WTC11 (cell line): ENCODE measurements at places on chromosomes 16 and 17.

- no peak for DNase-seq
Measured at GRCh38 chr17:82089723-82090548, 8.1 kb downstream of the FASN start.

GRCh38 chr17:38872671-38873385, 3.0 kb downstream of the LASP1 start:
- no peak for DNase-seq

- DNase-seq = no peak
Measured at GRCh38 chr17:32917842-32918241, 10.1 kb upstream of the TMEM98 start.

GRCh38 chr16:74503412-74503811, 82.1 kb upstream of the CLEC18B start:
- DNase-seq = no peak

DNA sequence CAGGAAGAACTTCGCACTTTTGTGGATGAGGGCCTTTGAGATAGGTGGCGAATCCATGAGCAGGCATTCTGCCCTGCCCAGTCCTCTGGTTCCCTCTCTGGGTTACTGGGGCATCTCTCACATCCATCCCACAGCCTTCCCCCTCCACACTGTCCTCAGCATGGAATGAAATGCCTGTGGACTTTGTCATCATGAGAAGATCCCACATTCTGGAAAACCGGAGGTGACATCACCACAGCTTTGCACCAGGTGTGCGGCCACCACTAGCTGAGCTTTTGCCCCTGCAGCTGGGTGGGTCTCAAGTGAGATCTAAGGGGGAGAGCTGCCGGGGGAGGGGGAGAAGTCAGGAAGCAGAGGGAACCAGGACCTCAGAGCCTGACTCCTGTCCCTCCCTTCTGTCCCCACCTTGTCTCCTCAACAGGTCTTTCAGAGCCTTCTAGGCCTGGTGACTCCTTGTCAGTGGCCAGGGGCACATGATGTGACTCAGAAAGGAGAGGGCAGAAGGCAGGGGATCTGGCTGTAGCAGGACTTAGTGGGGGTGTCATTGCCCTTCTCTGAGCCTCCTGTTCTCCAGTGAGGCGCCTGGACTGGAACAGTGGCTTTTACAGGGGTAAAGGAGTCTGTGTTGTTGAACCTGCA, 40.0 kb upstream of the DLX4 start:
- DNase-seq = no peak

DNA sequence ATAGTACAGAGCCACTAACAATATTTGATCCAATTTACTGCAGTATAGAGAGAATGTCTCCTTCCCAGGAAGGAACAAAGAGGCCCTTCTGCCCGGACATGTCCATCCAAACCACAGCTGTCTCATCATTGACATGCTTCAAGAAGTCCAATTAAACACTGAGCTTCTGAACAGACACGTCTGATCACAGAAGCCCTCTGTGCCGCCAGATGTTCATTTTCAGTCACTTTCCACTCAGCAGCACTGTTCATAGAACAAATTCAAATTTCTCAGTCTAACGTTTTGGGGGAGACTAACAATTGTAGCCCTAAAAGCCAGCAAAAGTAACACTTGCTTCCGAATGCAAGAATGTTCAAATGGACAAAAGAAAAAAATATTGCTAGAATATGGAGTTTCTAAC, 15.3 kb downstream of the ZC3H7A start:
- DNase-seq = no peak

DNA sequence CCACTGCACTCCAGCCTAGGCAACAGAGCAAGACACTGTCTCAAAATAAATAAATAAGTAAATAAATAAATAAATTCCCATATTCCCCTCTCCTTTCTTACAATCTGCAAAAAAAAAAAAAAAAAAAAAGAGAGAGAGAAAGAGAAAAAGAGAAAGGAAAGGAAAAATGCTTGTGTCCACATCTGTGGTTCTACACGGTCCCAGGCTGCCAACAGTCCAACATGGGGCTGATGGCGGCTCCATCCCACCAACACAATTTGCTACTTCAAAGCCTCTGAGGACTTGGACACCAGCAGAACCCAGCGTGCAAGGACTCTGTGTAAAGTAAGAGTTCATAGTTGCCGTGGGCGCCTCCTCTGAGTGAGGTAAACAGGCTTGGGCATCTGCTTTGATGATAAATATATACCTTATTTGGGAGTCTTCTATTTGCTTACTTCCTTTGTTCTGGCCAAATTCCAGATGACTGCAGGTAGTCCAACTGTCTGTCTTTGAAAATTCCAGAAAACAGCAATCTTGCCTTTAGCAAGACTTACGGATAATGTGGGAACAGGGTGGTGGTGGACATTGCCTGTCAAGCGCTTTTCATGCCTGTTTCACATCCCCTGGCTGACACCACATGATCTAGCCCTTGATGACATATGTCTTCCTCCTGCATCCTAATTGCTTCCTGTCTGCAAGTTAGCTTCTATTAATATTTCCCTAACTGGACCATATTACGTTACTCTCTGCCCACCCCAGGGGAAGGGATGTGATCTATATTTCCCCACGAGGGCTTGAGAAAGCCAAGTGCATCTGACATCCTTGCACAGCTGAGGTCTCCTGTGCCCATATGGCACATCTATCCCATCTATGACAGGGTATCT, 10.1 kb downstream of the LITAF start:
- DNase-seq = no peak

DNA sequence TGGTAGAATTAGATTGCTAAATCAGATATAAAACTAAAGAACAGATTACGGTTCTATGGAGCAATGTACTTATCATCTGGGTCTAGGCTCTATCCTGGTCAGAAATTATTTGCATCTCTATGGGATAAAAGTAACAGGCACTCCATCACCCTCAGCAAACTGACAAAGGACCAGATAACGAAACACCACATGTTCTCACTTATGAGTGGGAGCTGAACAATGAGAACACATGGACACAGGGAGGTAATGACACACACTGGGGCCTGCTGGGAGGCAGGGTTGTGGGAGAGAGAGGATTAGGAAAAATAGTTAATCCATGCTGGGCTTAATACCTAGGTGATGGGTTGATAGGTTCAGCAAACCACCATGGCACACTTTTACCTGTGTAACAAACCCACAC, 61.9 kb downstream of the MPHOSPH6 start:
- DNase-seq = no peak

DNA sequence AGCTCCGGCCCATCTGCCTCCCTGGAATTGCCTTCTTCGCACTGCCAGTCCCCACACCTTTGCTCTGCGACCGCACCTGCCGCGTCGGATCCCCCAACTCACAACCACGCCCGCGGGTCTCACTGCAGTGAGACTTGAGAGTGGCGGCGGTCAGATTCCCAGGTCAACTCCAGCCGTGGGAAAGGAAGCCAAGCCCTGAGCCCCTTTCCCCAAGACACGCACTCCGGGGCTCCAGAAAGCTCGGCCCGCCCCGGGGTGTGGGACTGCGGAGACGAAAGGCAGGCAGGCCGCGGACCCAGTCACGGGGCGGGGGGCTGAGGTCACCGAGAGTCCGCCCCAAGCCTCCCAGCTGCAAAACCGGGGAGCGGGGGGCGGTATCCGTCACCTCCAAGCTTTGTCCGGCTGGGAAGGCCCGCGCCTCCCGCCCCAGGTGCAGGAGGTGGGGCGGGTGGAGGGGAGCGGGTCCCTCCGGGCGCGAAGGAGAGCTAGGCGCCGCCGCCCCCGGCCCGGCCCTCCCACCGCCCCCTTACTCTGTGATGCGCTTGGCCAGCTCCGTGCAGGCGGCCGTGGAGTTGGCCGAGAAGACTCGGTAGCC, 615 bp downstream of the PRPSAP1 start:
- DNase-seq = no peak

GRCh38 chr17:7215136-7215638, 4.4 kb downstream of the DLG4 start:
- no peak for DNase-seq

DNA sequence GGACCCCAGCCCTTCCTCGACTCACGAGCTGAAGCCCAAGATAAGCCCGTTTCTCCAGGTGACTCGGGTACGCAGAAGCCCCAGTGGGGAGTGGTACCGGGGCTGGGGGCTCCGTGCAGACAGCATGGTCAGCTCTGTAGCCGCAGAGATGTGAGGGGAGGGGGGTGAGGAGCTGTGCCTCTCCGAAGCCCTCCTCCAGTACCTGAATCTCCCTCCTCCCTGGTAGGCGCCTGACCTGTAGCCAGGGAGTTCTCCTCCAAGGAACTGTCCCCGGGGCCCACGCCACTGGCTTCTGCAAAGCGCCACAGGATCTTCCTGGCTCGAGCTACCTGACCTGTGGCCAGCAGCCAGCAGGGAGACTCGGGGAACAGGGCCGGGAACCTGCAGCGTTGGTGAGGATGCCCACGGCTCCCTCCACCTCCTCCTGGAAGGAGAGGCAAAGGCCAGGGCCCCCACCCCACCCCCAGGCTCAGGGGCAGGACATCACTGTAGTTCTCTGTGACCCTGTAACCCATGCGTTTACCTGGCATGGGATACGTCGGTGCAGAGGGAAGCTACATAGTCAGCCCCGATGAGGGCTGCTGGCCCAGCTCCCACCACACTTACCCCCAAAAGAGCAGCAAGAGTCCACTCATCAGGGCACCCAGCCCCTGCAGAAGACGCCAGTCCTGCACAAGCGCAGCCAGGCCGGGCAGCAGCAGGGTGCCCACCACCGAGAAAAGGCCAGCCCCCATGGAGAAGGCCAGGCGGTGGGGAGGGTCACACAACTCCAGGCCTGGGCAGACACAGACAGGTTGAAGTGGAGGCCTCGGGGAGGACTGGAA, 1.7 kb downstream of the SLC22A31 start:
- DNase-seq = no peak
